ENCODE measurements at places on chromosomes 6 and 20.

DNA sequence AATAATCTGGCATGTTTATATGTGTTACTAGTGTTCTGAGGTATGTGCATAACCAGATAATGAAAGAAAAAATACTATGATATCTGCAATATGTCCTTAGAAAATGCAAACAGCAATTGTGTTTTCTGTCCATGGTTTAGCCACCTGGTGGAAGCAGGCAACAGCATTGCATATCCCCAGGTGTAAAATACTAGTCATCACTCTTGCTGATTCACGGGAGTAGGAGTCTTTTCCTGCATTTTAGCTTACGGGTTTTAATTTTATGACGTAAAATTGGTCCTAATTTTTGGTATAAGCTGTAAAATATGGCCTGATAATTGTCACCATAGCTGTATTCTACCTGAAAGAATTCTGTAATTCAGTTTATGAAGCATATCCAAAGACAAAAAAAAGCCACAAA is 2.5 kb downstream of the RNF182 start:
- DNase-seq = no peak

- no peak for DNase-seq
These were observed 7.2 kb downstream of the PYGB start for GRCh38 chr20:25254986-25255680.

DNA sequence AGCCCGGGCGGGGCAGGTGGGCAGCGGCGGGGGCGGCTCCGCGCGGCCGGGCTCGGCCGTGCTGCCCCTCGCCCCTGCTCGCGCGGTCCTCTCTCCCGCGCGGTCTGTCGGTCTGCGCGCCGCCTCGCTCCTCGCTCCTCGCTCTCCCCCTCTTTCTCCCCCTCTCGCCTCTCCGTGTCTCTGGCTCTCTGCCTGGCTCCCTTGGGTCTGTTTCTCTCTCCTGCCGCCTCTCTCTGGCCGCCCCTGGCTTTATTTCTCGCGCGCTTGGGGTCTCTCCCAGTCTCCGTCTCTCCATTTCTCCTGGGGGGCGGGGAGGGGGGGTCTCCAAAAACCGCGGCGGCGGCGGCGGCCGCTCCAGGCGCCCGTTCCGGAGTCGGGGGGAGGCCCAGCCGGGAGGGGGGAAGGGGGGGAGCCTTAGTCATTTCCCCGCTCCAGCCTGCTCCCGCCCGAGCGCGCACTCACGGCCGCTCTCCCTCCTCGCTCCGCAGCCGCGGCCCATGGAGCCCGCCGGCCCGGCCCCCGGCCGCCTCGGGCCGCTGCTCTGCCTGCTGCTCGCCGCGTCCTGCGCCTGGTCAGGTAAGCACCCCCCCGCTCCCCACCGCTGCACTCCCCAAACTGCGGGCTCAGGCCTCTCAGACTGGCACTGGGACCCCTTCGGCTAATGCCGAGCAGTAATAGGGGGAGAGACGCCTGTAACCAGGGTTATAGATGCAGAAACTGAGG is at the start of gene SIRPA:
SIRPA (plus strand) TSS at position 457 of the 723 bp plus-strand sequence; CDS start at position 498, 41 bp downstream.
- no peak for DNase-seq

DNA sequence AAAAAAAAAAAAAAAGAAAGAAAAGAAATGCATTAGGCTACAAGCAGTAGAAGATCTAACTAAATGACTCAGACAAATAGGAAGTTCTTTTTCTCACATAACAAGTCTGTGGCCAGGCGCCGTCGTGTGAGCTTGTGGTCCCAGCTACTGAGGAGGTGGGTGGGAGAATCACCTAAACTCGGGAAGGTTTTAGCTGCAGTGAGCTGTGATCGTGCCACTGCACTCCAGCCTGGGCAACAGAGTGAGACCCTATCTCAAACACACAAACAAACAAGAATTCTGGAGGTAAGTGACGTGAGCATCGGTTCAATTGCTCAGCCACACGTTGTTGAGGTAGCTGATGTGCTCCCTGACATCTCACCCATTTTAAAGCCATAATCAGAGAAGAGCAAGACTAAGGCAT is 37.9 kb upstream of the SLC23A2 start:
- DNase-seq = peak; percentile 17

GRCh38 chr6:116491610-116492330 is 19.7 kb upstream of the CALHM5 start:
- DNase-seq = no peak

- DNase-seq = no peak
These were observed at the start of gene COL21A1 for GRCh38 chr6:56246881-56247653. Gene COL21A1, minus strand, starts transcription at chr6:56247580. Its CDS starts 64,962 bp downstream, at chr6:56182618.

GRCh38 chr20:31823360-31824124 is 4.4 kb downstream of the MYLK2 start:
- DNase-seq = no peak

GRCh38 chr6:89221971-89222711 is 5.0 kb upstream of the GABRR1 start:
- no peak for DNase-seq

DNA sequence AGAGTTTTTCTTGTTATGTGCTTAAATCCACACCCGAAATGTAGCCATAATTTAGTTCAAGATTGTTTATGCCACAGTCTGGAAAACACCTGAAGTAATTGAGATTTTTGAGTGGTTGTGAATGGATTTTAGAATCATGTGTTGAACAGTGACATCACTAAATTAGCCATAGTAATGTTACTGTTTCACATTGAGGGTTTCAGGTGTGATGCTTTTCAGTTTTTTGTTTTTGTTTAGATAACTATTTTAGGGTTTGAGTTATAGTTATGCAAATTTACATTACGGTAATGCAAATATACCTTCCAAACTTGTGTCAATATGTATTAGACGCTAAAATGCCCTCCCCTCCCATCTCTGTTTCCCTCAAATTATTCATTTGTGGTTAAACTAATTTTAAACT is 22.9 kb downstream of the QKI start:
- no peak for DNase-seq

DNA sequence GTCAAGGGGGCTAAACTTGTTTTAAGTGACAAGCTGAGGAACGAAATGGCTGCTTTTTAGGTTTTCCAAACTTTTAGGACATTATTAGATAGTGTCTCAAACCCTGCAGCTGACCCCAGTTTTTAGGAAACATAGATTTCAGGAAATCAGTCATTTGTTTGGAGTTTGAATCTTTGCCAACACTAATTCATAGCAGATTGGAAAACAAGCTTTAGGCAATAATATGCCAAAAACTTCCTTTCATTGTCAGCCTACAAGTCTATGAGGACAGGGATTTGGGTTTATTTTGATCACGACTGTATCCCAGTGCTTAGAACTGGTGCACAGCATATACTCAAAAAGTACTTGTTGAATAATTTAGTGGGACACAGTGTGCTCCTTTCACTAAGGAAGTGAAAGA is 123.2 kb downstream of the TINAG start:
- DNase-seq = no peak

Measured in activated CD8-positive, alpha-beta memory T cell treated with anti-CD3 and anti-CD28 coated beads for 1 hour (primary cell).